Mammary epithelial cell (primary cell): ENCODE measurements at places on chromosomes 6 and 20. TPM values are rescaled to one million over a fixed set of nuclear protein-coding genes. Genes with fewer than 3 reads are reported as not detected.

Gene DPPA5
- total RNA-seq = not detected

Gene PREX1
- total RNA-seq = 0.05 TPM in 1 of 2 replicates, not detected in the other

Gene TMEM14A
- 10.7 and 30.4 TPM in 2 replicates for total RNA-seq

Gene NEU1
- total RNA-seq = 42.5 TPM

Gene ADAM33
- 0.33 TPM for total RNA-seq

Gene SLC32A1
- not detected in 2 replicates for total RNA-seq

Gene LY86
- total RNA-seq = not detected in 2 replicates

Gene GSTA2
- total RNA-seq = 0.50 TPM

Gene ZBTB22
- 11.5 and 14.6 TPM in 2 replicates for total RNA-seq

Gene RAB44
- total RNA-seq = 0.16 TPM in 1 of 2 replicates, not detected in the other

Gene CPXM1
- not detected in 2 replicates for total RNA-seq

Gene COL20A1
- total RNA-seq = not detected

Gene KHDC1
- 1.2 TPM for total RNA-seq

Gene CDH26
- 0.66 and 0.80 TPM in 2 replicates for total RNA-seq

Gene CNR1
- not detected for total RNA-seq

Gene SIRPB2
- 0.33 TPM for total RNA-seq

Gene RAMACL
- 0.83 TPM for total RNA-seq

Gene TBX18
- not detected for total RNA-seq

Gene RNF114
- 136 TPM for total RNA-seq

Gene LPIN3
- 12.2 and 20.8 TPM in 2 replicates for total RNA-seq

Gene APOBEC2
- not detected in 2 replicates for total RNA-seq

Gene PHACTR2
- 24.3 TPM for total RNA-seq

Gene BCAS1
- not detected for total RNA-seq

Gene LY6G6D
- not detected for total RNA-seq

Gene OR2H2
- not detected in 2 replicates for total RNA-seq

Gene GATA5
- total RNA-seq = not detected
